Endothelial cell of umbilical vein (primary cell): ENCODE measurements at places on chromosomes 1 and 21.

DNA sequence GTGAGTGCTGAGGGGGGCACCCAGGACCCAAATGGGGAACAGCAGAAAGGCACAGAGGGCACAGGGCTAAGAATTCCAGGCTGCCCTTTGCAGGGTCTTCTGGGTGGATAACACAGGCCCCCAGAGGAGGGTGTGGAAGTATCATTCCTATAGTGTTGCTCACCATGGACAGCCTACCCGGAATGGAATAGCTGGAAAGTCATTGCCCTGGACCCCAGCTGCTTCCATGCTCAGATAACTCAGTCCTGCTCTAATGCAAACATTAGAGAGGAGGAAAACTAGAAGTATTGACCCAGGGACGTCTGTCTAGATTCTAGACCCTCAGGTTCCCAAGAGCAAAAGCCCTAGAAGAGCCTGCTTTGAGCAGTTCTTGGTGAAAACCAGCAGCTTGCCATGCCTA, 24.7 kb downstream of the SLC6A17 start:
- no peak for DNase-seq

GRCh38 chr1:226425431-226426031, 17.6 kb upstream of the PARP1 start:
- no peak for DNase-seq

- DNase-seq = no peak
Observed at GRCh38 chr1:63548877-63549276, 25.6 kb downstream of the EFCAB7 start.

DNA sequence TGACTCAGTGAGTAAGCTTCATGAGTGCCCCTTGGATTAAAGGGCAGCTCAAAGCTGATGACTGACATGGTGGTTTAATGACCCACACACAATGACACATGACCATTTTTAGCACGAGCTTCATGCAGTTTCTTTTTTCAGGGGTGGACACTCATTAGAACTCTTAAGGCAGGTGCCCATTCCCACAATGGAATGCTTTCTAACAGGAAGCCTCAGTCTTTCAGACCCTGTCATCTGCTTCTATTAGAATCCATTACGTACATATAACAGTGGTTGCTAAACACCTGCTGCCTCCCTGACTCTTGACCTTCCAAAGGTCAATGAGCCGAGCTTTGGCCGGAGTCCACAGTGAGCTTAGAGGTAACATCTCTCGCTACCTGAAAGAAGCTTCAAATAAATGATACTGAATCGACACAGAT, 27.4 kb downstream of the AKNAD1 start:
- DNase-seq = peak; percentile 38

DNA sequence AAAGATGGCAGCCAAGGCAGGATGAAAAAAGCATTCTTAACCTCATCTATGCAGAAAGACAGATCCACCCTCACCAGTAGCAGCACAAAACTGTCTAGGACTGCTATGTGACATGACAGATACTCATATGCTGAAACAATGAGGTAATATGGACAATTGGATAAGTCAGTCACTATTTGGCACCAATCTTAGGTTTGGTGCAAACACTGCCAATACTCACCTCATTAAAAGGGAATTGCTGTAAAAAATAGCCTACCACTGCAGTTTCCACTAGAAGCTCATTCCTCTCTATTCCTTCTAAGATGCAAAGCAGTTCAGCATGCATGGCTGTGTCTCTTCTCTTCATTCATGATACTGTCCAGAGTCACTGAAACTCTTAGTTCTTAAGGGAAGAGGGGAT, 91.7 kb downstream of the TBX15 start:
- DNase-seq = no peak

- no peak for DNase-seq
Observed at GRCh38 chr1:207884266-207885029, 26.5 kb downstream of the CD34 start.

- no peak for DNase-seq
Observed at GRCh38 chr1:187566354-187566753, 737.6 kb downstream of the PLA2G4A start.

- peak; percentile 15 for DNase-seq
Observed at GRCh38 chr1:40316595-40317393, at the start of gene COL9A2. TSS of gene COL9A2 (minus strand) at chr1:40317286. CDS start at chr1:40317197, 89 bp downstream.

- DNase-seq = no peak
Observed at GRCh38 chr1:211415700-211416099, 76.3 kb downstream of the RD3 start.

- no peak for DNase-seq
Observed at GRCh38 chr1:95935719-95936118, 701.7 kb downstream of the RWDD3 start.

DNA sequence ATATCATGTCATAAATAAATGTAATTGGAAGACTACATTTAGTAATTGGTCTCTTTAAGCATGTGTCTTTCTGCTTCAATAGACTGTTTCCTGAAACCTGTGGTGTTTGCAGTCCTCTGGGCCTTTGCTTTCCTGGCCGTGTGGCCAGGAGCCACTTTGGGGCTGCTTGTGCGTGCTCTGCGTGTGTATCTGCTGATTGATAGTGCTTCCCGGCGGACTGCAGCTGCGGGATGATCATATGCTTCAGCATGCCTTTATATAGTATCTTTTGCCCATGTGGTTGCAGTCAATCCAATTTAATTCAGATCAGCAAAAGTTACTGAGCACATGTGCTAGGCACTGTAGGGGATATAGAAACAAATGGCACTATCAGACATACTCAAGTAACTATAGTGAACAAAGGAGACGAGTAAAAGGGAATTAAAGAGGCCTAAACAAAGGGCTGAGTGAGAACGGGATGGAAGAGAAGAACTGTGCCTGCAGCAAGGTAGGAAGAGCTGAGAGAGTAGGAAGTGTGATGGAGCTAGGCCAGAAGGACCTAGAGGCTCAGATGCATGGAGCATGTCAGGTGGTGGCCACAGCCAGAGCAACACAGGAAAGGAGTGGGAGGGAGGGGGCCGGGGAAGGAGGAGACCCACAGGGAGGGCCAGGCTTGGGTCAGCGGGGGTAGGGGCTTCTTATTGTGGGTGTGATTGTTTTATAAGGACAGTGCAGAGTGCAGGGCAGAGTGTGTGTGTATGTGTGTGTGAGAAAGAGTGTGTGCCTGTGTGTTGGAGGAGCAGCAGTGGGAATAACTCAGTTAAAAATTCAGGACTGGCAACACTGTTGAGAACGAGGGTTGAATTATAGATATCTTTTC, 27.2 kb upstream of the TTF2 start:
- no peak for DNase-seq

DNA sequence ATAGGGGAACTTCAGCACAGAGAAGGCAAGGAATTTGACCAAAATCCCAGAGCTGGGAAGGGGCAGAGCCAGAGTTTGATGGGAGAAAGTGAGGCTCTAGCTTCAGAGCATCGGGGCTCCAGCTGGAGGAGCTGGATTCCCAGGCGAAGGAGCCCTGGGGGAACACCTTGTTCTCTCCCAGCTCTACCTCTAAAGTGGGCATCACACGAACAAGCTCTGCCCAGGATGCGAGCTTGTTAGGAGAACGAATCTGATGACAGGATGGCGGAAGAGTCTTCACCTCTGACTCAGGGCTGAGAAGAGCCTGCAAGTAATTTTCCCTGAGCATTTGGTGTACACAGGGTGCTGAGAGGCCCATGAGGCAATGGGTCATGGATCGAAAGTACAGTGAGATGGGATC, 22.0 kb downstream of the TNNT2 start:
- no peak for DNase-seq

GRCh38 chr1:232385221-232385620, 244.7 kb downstream of the SIPA1L2 start:
- no peak for DNase-seq

DNA sequence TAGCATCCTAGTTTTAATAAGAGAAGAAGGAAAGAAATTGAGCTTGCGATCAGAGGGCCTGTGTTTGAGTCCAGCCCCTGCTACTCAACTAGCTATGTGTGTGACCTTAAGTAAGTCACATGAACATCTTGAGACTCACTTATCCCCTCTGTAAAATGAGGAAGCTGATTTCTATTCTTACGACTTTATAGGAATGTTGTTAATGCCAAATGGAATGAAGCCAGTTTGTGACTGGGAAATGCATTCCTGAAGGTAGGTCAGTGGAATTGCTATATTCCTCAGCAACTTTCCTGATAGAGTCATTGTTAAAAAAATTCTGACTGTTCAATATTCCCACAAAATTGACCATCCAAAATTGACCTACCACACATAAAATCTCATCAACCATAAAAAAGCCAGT, 14.9 kb downstream of the FASLG start:
- DNase-seq = no peak

DNA sequence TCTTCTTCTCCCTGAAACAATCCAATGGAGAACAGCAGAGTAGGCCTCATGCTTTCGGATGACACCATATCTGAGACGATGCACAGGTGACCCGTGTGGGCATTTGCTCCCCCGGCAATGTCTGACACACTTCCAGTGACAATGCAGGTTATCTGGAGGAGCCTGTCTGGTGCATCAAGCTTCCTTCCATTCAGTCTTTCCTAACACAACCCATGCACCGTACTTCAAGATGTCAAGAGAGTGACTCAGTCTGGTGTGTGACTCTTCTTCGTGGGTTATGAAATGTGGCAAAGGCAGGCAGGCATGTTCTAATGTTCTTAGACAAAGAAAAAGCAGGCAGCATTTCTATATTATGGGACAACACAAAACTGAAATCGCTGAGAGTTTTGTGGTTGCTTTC, 159.1 kb downstream of the EDEM3 start:
- DNase-seq = no peak

DNA sequence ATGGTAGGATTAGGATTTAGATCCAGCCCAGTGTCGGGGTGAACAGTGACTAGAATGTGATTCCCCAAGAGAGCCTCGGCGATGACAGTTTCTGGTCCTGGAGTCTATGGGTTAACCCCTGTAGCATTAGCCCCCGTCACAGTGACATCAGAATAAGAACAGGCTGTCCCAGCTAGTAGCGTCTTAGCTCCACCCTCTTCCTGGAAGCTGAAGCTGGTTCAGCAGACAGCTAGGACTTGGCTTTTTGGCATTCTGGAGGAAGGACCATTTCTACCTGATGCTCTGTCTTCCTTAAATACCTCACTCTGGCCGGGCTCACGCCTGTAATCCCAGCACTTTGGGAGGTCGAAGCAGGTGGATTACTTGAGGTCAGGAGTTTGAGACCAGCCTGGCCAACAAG, 5.0 kb downstream of the NDUFS2 start:
- no peak for DNase-seq

DNA sequence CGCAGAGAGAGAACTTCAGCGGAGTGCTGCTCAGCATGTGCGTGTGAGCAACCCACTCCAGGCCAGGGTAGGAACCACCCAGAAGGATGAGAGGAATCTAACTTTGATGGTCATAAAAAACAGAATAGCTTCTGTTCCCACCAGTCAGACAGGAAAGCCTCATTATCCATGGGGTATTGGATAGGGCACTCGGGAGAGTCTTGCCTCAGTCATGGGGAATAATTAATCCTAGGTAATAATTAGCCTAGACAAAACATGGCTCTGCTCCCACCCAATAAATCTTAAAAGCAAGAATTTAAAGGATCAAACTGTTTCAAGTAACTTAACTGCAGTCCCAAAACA, 35.3 kb downstream of the LDLRAD1 start:
- DNase-seq = no peak

DNA sequence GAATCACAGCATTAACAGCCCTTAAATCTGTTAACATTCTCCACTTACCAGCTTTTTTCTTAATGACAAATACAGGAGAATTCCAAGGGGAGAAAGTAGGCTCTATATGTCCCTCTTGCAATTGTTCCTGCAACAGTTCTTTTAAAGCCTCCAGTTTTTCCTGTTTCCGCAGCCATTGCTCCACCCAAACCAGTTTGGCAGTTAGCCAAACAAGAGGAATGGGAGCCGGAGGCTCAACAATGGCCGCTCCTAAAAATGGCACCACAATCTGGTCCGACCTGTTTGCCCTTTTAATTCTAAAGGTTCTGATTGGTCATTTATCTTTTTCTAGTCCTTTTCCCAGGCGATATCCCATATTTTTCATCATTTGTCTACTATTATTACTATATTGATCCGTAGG, 14.0 kb upstream of the L1TD1 start:
- no peak for DNase-seq

DNA sequence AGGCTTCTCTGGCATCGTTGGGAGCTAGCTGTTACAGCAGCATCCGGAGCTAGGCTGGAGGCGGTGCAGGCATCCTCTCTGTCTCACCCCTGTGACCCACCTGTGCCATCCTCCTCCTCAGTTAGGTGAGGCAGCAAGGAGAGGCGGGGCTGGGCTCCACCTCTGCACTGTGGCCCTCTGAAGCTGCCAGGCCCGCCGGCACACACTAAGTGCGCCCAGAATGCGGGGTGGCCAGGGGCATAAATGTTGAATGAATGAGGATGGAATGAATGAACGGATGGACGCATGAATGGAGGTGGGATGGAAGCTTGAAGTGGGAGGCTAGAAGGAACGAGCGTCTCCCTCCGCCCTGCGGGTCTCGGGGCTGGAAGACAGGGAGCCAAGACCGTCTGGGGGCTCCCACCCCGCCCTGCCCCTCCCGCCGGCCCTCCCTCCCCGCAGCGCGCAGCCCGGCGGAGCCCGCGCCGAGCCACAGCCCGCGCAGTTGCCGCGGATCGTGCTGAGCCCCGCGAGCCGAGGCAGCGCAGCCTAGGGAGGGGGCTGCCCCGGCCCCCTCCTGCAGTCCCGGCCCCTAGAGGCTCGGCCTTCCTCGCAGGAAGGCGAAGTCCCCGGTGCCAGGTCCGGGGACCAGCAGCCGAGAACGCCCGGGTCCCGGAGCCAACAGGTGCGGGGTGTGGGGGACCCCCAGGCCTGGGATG, at the start of gene HCRTR1:
Gene HCRTR1, plus strand, starts transcription at position 472 of the 698 bp plus-strand sequence. CDS start 1,504 bp downstream, outside the sequence.
- no peak for DNase-seq

GRCh38 chr21:29637134-29637533, 302.7 kb downstream of the GRIK1 start:
- no peak for DNase-seq

DNA sequence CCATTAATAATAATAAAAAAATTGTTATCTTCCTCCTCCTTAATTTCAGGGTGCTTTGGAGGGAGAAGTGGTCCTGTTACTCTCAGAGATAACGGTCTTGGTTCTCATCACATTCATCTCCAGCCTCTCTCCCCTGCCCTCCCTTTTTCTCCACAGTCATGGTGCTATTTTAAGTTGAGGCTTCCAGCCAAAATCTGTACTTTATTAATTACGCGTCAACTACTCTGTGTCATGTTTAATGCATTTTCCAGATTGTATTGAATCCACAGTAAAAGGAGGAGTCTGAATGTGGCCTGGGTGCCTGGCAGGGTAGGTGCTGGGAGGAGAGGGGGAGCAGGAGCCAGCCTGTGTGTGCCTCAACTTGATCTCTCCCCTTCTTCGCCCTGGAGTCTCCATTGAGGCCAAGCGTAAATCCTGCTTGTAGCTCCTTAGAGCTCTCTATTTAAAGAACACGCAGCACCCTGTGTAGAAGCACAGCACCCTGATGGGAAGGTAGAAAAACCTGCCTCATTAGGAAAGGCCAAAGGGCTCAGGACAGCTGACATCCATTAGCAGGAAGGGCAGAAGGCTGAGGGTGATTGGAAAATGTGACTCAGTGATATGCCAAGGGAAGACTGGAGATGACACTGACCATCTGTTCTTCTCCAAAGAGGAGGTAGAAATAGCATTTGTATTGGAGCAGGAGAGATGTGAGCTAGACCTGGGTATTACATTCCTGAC, 82.4 kb downstream of the PLXNA2 start:
- no peak for DNase-seq
